Mammary epithelial cell (primary cell): ENCODE measurements at places on chromosomes 5 and 9.

- DNase-seq = no peak
These were observed 227.0 kb downstream of the WDR70 start for GRCh38 chr5:37606148-37606547.

DNA sequence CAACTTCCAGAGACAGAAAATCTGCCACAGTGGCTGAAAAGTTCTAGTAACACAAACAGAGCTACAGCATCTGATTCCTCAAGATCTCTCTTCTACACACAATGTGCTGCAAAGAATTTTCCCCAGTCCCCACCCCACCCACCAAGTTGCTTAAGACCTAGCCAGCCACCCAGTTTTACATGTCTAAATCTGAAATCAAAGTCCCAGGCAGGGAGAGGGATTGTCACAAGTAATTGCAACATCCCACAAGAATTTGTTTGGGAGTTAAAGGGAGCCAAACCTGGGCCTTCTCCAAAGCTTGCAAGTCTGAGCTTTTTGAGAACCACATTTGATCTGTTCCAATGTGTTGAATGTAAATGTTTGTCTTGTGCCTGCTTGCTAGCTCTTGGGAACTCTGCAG is 15.5 kb downstream of the IGIP start:
- no peak for DNase-seq

DNA sequence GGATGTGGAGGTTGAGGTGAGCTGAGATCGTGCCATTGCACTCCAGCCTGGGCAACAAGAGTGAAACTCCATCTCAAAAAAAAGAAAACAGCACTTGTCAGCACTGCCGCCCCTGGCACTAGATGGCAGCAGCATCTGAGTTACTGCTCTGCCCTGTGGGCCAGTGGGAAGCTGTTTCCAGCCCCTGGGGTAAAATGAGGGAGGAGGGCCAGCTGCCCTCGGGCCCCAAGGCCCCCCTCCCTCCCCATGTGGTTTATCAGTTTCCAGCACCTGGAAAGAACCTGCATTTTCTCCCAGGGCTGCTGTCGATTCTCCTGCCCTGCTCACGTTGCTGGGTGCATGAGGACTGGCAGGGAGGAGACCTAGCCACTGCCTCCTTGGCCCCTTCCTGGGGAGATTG is 13.2 kb upstream of the CEL start:
- DNase-seq = no peak

- DNase-seq = no peak
These were observed 34.6 kb upstream of the CPLX2 start for GRCh38 chr5:175836737-175837136.

- DNase-seq = no peak
These were observed 7.1 kb downstream of the BRD9 start for GRCh38 chr5:885529-885928.

- no peak for DNase-seq
These were observed 65.5 kb upstream of the BARHL1 start for GRCh38 chr9:132516911-132517310.

DNA sequence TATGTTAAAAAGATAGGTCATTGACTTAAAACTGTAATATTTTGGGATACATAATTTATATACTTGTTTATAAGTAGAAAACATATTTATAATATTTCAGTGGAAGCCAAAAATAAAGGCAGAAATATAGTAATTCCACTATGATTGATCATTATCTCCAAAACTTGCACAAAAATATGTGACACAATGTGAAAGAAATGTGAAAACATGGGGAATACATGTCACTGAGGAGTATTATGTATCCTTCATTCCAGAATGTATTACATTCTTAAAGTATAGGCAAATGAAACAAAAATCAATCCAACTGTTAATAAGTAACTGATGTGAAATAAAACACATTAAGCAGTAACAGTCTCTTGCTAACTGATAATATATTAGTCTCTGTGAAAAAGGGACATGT is 236.7 kb downstream of the CDH18 start:
- no peak for DNase-seq

- no peak for DNase-seq
These were observed 37.4 kb upstream of the SRP19 start for GRCh38 chr5:112823656-112824055.

- DNase-seq = no peak
These were observed 6.2 kb downstream of the NOL6 start for GRCh38 chr9:33467526-33467925.

GRCh38 chr9:121821326-121821725 is 169.9 kb downstream of the DAB2IP start:
- no peak for DNase-seq

- peak; percentile 28 for DNase-seq
These were observed 247.5 kb downstream of the CD180 start for GRCh38 chr5:66949066-66949465.

- DNase-seq = no peak
These were observed 58.1 kb downstream of the TMEM252 start for GRCh38 chr9:68482548-68482947.

DNA sequence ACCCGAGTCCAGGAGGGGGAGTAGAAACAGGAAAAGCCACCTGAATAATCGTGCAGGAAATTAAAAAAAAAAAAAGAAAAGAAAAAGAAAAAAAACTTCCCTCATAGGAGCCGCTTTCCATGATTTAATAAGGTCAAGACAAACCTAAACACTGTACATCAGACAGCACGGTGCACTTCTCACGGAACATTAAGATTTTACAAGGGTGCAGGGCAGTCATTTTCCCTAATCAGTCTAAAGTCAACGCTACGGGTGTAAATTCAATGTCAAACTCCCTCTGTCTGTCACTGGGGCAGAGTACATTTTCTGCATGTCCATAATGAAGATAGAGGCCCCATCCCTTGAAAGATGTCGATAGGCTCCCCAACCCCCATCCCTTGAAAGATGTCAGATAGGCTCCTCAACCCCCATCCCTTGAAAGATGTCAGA is 139.7 kb downstream of the TSSK1B start:
- no peak for DNase-seq
